ENCODE measurements at places on chromosomes 13 and 19.
A peak's percentile ranks its signal among the peaks of the same experiment; 100 is the strongest.

DNA sequence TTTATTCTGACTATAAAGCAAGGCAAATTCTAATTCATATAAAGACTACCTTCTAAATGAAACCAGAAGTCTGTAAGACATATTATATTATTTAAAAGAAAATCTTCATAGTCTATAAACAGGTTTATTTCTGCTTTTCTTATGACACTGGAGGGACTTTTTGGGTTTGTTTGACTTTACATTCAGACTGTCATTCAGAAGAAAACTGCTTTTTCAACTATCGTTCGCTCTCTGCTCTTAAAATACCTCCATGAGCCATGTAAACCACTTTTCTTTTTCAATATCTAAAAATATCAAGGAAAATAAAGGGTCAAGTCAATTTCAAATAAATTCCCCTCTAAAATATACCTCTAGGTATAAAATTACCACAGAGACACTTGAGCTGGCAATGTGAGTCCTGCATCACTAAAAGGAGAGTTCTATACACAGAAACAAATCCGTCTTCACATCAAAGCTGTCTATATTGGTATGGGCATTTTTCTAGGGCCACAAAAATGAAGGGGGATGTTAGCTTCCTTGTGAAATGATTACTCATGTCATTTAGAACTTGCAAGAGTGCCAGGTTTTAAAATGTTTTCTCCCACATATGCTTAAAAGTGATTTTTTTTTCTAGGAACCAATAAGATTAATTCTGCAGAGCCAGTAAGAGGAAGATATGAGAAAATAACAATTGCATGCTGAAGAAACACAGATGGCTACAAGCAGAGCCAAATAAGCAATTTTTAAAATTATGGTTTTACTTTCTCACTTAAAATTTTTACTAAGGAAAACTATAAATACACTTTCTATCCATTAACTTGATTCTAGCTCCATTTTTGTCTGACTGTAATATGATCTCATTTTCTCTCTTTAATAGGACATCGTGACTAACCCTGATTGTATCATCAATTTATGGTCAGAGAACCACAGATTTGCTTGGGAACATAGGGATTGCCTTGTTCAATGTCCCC lies 181.8 kb downstream of the TBC1D4 start:
- no peak for DNase-seq

DNA sequence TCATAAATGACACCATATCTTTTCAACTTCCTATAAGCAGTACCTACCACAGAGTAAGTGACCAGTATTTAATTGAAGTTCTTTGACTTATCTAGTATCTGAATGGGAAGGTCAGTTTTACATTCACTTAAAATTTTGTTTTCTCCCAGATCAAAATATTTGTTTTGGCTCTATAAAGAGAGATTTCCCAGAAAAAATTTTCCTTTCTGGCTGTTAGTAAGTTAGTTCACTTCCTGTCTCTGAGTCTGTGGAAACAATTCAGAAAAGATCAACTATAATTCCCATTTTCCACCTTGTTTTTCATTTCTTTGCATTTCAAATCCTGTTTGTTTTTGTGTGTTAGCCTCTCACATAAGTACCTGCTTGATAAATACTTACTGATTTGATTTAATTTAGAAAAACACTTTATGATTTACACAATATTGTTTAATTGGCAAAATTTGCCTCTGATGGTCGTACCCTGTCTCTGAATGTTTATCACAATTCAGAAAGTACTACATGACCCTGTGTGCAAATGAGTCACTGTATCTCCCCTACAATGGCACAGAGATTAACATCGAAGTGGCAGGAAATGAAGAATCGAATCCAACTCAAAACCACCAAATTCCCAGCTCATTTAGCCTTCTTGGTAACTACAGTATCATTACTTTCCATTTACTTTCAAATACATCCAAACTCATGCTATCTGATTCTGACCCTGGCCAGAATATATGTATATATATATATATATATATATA lies 15.4 kb upstream of the MED4 start:
- no peak for DNase-seq

DNA sequence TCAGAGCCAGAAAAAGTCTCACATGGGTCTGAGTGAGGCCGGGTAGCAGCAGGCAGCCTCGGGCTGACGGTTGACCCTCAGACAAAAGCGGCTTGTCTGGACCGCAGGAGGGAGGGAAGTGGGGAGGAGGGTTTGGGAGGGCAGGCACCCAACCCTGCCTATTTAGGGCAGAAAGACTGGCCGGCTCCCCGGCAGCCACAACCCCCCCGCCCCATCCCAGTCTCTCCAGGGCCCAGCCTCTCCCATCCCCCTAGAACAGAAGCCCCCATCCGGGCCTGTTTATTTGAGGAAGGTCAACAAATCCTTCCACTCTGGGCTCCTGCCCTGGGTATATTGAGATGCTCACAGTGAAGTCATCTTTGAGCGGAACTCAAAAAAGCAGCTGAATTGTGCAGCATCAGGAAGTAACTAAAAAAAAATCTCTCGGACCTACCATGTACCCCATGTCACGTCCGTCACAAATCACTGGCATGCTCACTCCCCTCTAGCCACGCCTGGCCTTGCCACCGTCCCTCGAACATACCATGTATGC lies 6.3 kb downstream of the DACT3 start:
- no peak for DNase-seq

DNA sequence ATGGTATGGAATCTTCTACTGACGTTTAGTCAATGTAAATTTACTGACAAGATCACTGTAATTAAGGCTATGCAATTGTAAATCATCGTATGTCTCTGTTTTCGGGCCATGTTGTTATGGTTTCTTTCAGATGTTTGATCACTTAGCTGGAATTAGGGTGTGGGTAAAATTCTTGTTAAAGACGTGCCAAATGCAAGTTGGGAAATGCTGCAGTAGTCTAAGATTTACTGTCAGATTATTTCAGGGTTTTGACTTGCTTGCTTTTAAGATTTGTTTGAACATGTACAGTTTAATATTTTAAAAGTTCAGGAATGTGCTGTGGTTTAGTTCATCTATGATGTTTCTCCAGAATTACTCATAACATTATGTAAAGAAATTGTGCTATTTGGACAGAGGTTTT lies 10.8 kb downstream of the NDFIP2 start:
- no peak for DNase-seq

GRCh38 chr13:111967572-111968201 lies 99.3 kb upstream of the SOX1 start:
- DNase-seq = peak; percentile 57

DNA sequence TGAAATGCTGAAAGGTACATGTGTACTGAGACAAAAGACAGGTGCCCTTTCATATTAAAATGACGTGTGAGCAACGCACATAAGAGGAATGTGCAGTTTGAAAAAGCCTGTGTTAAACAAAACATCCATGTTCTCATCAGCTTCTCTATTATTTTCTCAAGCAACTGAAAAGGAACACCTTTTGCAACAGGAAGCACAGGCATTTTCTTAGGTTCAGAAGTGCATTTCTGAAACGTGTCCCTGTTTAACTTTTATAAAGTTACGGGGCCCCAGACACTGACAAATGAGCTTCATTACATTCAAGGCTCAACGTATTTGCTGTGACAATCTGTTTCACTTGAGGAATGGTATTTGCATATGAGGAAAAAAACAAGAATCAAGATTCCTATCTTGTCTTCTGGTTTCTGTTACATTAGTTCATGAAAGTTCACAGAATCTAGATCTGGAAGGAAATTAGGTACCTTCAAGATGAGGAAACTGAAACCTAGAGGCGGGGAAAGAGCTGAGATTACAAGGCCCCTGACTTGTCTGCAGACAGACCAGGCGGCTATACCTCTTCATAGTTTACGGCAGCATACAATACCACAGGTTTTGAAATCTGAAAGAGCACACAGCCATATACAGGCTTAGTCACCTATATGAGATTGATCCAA lies 431.7 kb downstream of the KLF12 start:
- no peak for DNase-seq

GRCh38 chr13:101514695-101515275 lies 62.3 kb downstream of the ITGBL1 start:
- DNase-seq = peak; percentile 28

DNA sequence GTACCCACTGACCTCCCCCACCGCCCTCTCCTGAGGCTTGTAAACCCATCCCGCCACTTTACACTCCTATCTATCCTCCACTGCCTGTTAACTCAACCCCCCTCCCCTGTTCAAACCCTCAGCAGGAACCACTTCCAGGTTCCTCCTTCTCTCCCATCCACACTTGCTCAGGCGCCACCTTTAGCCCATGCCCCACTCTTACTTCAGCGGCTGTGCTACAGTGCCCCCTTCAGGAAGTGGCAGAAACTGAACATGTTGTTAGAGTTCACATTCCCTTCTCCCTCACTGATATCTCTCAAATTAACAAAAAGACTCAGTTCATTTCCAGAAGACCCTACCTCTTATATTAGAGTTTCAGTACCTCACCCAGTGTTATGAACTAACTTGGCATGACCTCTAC lies 49.4 kb downstream of the ZNF91 start:
- DNase-seq = no peak

DNA sequence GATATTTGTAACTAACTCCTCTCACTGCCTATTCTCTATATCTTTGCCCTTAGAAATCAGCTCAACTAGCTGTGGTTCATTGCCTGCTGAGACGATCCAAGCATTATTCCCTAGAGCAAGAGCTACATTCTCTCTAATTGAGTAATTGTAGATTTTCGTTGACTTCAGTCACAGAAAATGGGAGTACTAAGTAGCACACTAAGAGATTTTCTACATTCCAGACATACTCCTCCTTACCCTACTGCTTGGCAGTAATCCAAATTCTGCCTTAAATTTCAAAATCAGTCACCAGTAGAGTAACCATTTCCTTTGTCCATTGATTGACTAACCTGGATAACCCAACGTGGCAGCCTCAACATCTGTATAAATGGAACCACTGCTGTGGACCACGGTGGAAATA lies 1786.8 kb downstream of the SLITRK5 start:
- no peak for DNase-seq

- DNase-seq = no peak
Observed at GRCh38 chr19:41420101-41420880, 6.9 kb downstream of the B3GNT8 start.

DNA sequence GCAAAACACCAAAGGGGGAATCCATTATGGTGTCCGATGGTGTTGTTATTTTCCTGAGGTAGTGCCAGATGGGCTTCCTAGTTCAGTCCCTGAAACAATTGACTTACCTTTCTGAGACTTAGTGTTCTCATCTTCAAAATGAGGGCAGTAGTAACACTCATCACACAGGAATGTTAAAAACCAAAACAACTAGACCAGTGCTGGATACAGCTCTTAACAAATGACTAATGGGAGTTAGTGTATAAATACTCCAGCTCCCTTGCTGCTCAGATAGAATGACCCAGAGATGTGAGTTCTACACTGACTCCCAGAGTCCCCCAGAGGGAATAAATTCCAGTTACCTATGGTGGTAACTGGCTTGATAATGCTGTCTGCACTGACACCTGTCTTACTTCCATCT lies 49.9 kb downstream of the MBD3L2B start:
- no peak for DNase-seq

- no peak for DNase-seq
Observed at GRCh38 chr19:41691268-41691970, 3.3 kb upstream of the CEACAM7 start.

DNA sequence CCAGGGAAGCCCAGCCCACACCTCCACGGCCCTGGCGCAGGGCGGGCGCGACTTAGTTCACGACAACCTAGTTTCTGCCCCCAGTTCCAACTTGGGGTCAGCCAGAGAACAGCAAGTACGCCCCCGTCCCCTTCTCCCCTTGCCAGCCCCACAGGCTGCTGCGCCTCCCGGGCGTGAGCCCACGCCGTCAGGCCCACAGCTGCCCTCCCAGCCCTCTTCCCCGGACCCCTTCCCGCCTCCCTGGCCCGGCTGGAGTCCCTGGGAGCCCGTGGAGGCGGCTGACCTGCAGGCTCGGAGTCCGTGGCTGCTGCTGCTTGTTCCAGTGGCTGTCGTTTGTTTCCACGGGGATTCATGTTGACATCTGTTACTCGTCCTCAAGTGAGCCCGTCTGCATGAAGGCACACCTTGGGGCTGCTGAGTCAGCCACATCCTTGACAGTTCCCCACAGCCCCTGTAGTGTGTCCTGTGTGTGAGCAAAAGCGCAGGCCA lies 86.0 kb downstream of the ATP11A start:
- peak; percentile 20 for DNase-seq

- DNase-seq = no peak
Observed at GRCh38 chr13:36124236-36124822, 6.9 kb downstream of the DCLK1 start.
